A549 treated with RU486 at 1 μM for 4 hours (cell line): ENCODE measurements at places on chromosomes 1 and 21. TPM values are rescaled to one million over a fixed set of nuclear protein-coding genes. Genes with fewer than 3 reads are reported as not detected.

KRTAP10-10 gene
- not detected in 5 replicates for total RNA-seq

CDK11B gene
- 26.1 to 28.9 TPM (median 26.5 TPM) in 5 replicates for total RNA-seq

HTR6 gene
- total RNA-seq: 0.13 to 0.22 TPM (median 0.14 TPM) in 4 of 5 replicates, not detected in the other

NR5A2 gene
- 3.1 to 7.0 TPM (median 5.6 TPM) in 5 replicates for total RNA-seq

CHAF1B gene
- 11.5 to 13.5 TPM (median 12.2 TPM) in 5 replicates for total RNA-seq

HSPB7 gene
- total RNA-seq: not detected in 5 replicates

FCRL2 gene
- total RNA-seq: not detected in 5 replicates

PROX1 gene
- 0.05 to 0.16 TPM (median 0.13 TPM) in 5 replicates for total RNA-seq

IQCC gene
- total RNA-seq: 1.8 to 2.7 TPM (median 2.1 TPM) in 5 replicates

EDN2 gene
- 4.2 to 6.4 TPM (median 5.0 TPM) in 5 replicates for total RNA-seq

DUSP10 gene
- total RNA-seq: 2.6 to 3.7 TPM (median 3.3 TPM) in 5 replicates

AIRE gene
- not detected in 5 replicates for total RNA-seq

ID3 gene
- total RNA-seq: 250 to 414 TPM (median 352 TPM) in 5 replicates

AKR7A2 gene
- 34.4 to 54.8 TPM (median 52.5 TPM) in 5 replicates for total RNA-seq

CYP4A11 gene
- total RNA-seq: not detected in 5 replicates

RNF186 gene
- total RNA-seq: not detected in 5 replicates

RIPPLY3 gene
- total RNA-seq: 0.40 to 0.77 TPM (median 0.59 TPM) in 5 replicates

FBLIM1 gene
- total RNA-seq: 21.1 to 33.5 TPM (median 26.3 TPM) in 5 replicates

MROH9 gene
- not detected in 5 replicates for total RNA-seq

CYP4B1 gene
- not detected in 5 replicates for total RNA-seq

PLEKHG5 gene
- 2.1 to 4.0 TPM (median 2.8 TPM) in 5 replicates for total RNA-seq

OR10J4 gene
- total RNA-seq: not detected in 5 replicates

GJC2 gene
- 0.21 to 0.48 TPM (median 0.39 TPM) in 5 replicates for total RNA-seq

CSF3R gene
- not detected in 5 replicates for total RNA-seq

GBP4 gene
- total RNA-seq: 0.03 TPM in 1 of 5 replicates, not detected in the others

DIO1 gene
- not detected in 5 replicates for total RNA-seq

TOMM40L gene
- 9.9 to 11.5 TPM (median 11.1 TPM) in 5 replicates for total RNA-seq

LCA5L gene
- 0.97 to 2.4 TPM (median 1.8 TPM) in 5 replicates for total RNA-seq

C8A gene
- total RNA-seq: not detected in 5 replicates

PAPPA2 gene
- 0.01 TPM in 1 of 5 replicates, not detected in the others for total RNA-seq

HSD3B2 gene
- not detected in 5 replicates for total RNA-seq

MRPL39 gene
- 32.3 to 39.4 TPM (median 34.4 TPM) in 5 replicates for total RNA-seq

NMNAT2 gene
- 0.54 to 1.0 TPM (median 0.71 TPM) in 5 replicates for total RNA-seq

FAM72A gene
- 8.1 to 12.6 TPM (median 11.7 TPM) in 5 replicates for total RNA-seq

OR2T2 gene
- not detected in 5 replicates for total RNA-seq

FCRL6 gene
- not detected in 5 replicates for total RNA-seq

AMPD1 gene
- not detected in 5 replicates for total RNA-seq

BRINP2 gene
- 0.03 to 0.43 TPM (median 0.12 TPM) in 5 replicates for total RNA-seq

CCDC24 gene
- total RNA-seq: 5.9 to 7.6 TPM (median 7.3 TPM) in 5 replicates

MEX3A gene
- 1.2 to 3.2 TPM (median 2.3 TPM) in 5 replicates for total RNA-seq

CRNN gene
- not detected in 5 replicates for total RNA-seq

ST3GAL3 gene
- 1.7 to 3.3 TPM (median 2.5 TPM) in 5 replicates for total RNA-seq

SLAMF7 gene
- total RNA-seq: 1.6 to 2.6 TPM (median 1.8 TPM) in 5 replicates

CRABP2 gene
- total RNA-seq: 11.5 to 19.1 TPM (median 11.6 TPM) in 5 replicates
